ENCODE measurements at places on chromosomes 2 and 18. TPM values are rescaled to one million over a fixed set of nuclear protein-coding genes. Genes with fewer than 3 reads are reported as not detected.

Gene GATA6
- 0.13 TPM for total RNA-seq

Gene SCN7A
- total RNA-seq: not detected

Gene ANKRD36B
- total RNA-seq: 78.7 TPM

Gene ASXL2
- 56.6 TPM for total RNA-seq

Gene CPLX4
- not detected for total RNA-seq

Gene GAD1
- total RNA-seq: not detected

Gene FOXD4L1
- total RNA-seq: 0.21 TPM

Gene ASB3
- total RNA-seq: 39.8 TPM

Gene UGT1A5
- not detected for total RNA-seq

All from naive thymus-derived CD8-positive, alpha-beta T cell (primary cell).